ENCODE measurements at places on chromosomes 4 and X.

DNA sequence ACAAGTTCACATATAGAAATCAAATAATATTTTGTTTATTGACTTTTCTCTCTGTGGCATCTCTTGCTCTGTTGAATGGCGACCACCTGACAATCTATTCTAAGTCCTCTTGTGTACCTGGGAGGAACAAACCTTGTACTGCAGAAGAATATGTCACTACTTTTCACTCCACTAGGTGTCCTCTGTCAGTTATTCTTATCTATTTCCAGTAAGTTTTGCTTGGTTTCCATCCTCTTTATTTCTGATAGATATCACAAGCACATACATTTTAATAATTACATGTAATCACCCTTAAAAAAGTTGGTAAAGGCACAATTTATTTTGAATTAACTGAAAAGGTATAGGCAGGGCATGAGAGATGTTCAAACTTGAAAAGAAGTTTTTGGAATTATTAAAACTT, 238.4 kb downstream of the SNCA start:
- DNase-seq: peak; percentile 1

GRCh38 chrX:76183289-76184049, 10.6 kb downstream of the PBDC1 start:
- no peak for DNase-seq

DNA sequence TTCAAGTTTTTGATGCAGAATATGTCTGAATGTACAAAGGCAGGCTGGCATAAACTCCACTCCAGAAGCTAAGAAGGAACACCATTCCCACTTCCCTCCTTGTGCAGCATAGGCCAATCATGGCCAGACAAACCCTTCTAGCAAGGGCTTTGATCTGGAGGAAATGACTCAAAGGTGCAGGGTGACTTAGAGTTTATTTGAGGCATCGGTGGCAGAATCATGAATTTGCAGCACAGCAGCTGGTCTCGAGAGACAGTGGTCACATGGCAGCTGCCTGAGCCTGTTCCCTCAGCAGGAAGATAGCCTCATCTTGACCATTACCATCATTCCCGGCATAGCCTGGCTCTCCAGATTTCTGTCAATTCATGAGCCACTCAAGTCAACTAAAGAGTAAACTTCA, 154.5 kb downstream of the ATP10D start:
- no peak for DNase-seq

- no peak for DNase-seq
These were observed 560.8 kb upstream of the ATOH1 start for GRCh38 chr4:93267747-93268146.

- no peak for DNase-seq
These were observed 10.0 kb downstream of the ABHD18 start for GRCh38 chr4:127975121-127975770.

DNA sequence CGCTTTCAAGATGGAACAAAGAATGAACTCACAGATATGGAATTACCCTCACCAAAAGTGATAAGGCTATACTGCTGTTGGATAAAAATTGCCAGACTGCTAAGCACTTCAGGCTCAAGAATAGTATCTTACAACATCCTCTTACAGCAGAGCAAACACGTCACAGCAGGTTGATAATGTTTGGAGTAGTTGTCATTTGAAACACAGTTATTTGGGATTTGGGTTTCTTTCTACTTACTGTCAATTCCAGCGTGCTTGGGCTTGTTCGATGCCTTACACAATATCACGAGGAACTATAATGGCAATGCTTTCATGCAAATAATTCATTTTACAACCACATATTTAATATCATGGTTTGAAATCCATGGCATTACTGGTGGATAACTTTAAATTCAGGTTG, 1223.7 kb upstream of the AGA start:
- no peak for DNase-seq

GRCh38 chrX:9668537-9668936, 97.1 kb downstream of the GPR143 start:
- no peak for DNase-seq
